ENCODE measurements at places on chromosomes 11 and 22.

DNA sequence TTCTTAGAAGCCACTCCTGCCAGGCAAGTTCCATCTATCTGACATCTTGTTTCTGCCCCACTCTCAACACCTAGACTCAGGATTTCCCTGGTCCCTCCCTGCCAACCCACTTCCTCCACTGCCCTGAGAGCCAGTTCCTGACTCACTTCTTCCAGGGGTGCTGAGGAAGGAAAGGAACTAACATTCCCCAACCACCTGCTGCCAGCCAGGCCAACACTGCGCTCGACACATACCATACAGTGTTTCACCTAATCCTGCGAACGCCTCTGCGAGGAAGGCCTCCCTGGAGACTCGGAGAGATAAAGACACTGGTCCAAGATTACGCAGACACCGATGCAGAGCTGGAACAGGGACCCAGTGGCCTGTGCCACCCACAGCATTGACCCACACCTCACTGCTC, 40.2 kb downstream of the MICAL3 start:
- no peak for DNase-seq

- DNase-seq: no peak
Measured at GRCh38 chr11:118522571-118523072, 4.7 kb upstream of the TTC36 start.

- DNase-seq: no peak
Measured at GRCh38 chr11:94494126-94494680, 419 bp downstream of the ANKRD49 start.

- no peak for DNase-seq
Measured at GRCh38 chr11:125375146-125375545, 120.9 kb downstream of the FEZ1 start.

GRCh38 chr11:34068111-34068510, 16.6 kb downstream of the CAPRIN1 start:
- DNase-seq: no peak

DNA sequence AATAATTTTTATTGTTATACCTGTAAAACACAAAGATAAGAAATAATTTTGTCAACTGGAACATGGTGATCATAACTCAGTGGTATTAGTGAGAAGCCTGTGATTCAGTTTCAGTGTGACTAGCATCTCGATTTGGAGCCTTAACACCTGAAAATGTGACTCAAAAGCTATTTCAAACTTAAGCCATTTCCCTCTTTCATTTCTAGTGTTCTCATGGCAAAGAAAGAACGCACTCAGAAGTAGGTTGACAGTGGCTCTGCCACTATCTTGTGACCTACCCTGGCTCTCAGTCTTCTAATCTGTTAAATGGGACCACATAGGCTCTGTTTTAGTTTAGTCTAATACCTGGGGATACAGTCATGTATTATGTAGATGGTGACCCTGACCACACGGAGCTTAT, 62.7 kb downstream of the ISX start:
- no peak for DNase-seq

DNA sequence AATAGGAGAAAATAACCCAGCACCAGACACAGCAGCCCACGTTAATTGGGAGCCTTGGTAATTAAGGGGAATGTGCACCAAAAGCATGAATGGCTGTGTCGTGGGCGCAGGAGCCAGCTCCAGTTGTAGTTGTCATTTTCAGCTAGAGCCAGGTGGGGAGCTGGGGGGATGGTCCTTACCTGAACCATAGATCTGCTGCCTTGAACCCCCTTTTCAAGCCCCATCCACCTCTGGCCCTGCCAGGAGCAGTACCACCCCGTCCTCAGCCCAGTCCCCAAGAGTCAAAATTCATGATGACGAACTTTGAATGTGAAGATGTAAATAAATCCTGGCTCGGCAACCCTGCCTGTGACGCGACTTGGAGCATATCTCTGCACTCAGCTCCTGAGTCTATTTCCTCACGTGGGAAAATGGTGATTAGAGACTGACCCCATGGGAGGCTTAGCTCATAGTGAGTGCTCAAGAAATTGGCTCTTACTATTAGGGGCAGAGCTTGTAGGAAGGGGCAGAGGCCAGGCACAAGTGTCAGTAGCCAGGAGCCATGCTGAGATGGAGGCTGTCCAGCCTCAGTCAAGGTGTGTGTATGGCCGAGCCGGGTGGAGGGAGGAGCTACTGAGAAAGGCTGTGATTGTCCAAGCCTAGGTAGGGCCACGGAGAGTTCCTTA, 794 bp upstream of the FXYD6 start:
- no peak for DNase-seq

GRCh38 chr22:21933910-21934309, 18.7 kb downstream of the PPM1F start:
- no peak for DNase-seq

DNA sequence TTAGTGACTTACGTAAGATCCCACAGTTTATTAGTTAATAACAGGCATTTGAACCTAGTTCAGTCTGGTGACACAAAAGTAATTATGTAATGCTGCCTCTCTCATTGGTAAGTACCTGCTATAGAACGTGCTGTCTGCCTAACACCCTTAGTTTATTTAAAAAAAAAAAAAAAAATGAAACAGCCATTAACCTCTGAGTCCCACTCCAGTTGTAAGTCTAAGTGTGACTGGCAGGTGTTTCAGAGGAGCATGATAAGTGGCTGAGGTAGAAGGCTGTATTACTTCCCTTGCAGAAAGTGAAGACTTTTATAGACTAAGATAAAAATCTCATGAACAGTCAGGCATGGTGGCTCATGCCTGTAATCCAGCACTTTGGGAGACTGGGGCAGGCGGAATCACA, 140.5 kb downstream of the TRIM44 start:
- DNase-seq: no peak

DNA sequence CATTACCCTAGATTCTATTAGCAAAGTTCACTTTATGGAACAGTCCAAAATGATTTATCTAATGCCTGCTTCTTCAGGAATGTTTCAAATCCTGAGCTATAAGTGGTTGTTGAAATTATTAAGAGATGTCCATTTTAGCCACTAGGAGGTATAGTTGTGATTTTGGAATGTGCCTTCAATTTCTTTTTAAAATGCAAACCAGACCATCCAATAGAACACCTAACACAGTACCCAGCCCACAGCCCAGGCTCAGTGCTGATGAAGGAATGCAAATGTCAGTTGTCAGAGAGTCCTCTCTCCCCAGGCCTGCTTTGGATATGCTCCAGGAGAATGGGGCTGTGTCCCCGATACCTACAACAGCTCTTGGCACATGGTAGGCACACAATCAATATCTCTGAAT, 85.8 kb upstream of the E2F8 start:
- DNase-seq: no peak

- DNase-seq: no peak
Measured at GRCh38 chr22:22536916-22537315, 16.8 kb upstream of the ZNF280A start.

DNA sequence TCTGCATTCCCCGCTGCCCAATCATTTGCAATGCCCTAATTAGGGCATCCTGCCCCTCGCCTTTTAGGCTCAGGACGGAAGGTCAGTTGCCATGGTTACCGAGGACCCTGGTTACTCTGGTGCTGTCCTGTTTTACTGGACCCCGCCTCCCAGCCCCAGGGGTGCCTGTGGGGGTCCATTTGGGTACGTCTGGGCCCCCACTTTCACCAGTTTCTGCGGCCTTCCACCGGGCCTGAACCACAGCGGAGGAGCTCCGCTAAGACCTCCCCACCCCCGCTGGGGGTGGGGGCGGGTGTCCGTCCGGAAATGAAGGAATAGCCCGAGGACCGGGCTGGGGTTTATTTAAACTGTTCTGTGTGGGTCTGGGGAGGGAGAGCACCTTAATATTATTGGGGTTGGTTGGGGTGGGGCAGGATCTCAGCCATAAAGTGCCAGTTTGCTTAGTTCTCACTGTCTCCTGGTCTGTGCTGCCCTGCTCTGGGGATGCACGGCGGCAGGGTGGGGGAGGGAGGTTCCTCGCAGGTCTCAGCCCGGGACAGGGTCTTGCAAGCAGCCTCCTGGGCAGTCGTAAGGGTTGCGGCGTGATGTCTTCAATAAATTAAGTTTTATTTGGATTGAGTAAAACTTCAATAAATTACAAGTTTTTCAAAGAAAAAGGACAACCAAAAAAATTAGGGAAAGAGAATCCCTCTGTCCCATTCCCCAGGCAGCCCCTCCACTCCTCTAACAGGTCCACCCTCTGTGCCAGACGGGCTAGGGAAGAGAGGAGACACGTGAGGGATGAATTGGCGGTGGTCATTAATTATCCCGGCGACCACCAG, 5.3 kb downstream of the PHOX2A start:
- DNase-seq: no peak

GRCh38 chr11:100709233-100709957, 22.3 kb downstream of the ARHGAP42 start:
- no peak for DNase-seq

DNA sequence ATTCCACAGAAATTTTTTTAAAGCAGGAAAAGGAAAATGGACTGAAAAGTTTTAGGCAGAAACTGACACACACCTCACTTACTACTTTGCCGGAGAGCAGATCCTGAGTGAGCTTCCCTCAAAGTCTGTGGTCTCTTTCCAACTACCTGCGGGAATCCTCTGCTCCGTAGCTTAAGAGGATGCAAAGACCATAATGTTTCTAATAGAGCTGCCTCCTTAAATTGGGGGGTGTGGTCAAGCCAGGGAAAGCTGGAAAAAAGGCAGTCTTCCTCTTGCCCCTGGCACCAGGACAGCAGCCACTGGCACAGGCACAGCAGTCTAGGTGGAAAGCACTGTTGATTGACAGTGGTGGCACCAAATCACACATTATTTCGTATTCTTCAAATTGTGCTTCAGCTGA, at the start of gene ETS1:
Gene ETS1, minus strand, starts transcription at position 144 of the 400 bp plus-strand sequence. CDS start 14,428 bp downstream, outside the sequence.
- DNase-seq: no peak

DNA sequence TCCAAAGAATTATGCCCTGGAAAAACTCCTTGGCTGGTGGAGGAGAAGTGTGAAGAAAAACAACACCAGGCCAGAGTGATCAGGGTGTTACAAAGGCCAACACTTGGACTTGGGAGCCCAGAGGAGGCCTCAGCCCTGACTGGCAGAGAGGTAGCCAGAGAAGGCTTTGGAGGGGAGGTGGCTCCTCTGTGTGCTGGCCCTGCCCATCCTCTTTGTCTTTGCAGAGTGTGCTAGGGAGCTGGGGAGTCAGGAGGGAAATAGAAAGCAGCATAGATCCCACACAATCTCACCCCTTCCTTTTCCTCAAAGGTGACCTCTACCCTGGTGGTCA, 12.0 kb upstream of the P2RY6 start:
- DNase-seq: no peak

GRCh38 chr22:24474649-24475255, 20.4 kb upstream of the UPB1 start:
- DNase-seq: no peak

- DNase-seq: no peak
Measured at GRCh38 chr11:79321263-79321662, 119.6 kb downstream of the TENM4 start.

GRCh38 chr22:46008291-46008690, 31.3 kb upstream of the WNT7B start:
- no peak for DNase-seq

GRCh38 chr11:102172127-102172848, 62.0 kb downstream of the YAP1 start:
- no peak for DNase-seq

DNA sequence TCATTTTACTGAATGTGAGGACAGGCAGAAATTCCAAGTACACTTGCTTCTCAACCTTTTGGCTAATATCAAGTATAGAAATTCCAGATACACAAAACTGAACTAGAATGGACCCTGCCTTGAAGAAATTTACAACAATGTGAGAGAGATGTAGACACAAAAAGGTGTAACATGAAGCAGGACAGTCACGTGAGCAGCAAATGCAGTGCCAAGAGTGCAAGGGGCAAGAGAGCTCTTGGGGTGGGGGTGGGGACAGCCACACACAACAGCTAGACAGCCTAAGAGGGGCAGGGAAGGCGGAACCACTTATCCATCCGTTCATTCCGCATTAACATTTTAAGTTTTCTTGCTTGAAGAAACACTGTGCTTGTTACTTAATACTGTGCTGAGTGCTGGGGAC, 28.9 kb downstream of the PLEKHA7 start:
- no peak for DNase-seq

- no peak for DNase-seq
Measured at GRCh38 chr22:47196166-47196849, 433.9 kb downstream of the TBC1D22A start.

- no peak for DNase-seq
Measured at GRCh38 chr11:111566324-111566723, 25.8 kb downstream of the LAYN start.

DNA sequence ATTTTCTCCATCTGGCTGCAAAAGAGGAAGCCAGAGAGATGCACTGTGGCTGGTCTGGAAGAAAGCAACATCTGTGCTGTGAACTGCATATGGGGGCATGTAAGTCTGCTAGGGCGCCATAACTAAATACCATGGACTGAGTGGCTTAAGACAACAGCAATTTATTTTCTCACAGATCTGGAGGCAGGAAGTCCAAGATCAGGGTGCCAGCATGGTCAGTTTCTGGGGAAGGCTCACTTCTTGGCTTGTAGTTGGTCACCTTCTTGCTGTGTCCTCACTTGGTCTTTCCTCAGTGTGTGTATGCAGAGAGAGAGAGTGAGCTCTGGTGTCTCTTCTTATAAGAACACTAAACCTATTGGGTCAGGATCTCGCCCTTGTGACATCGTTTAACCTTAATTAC, 34.9 kb upstream of the POLD3 start:
- DNase-seq: no peak

- no peak for DNase-seq
Measured at GRCh38 chr11:17781221-17781620, 46.6 kb downstream of the KCNC1 start.

GRCh38 chr11:12189543-12190235, 79.3 kb downstream of the MICAL2 start:
- DNase-seq: no peak

DNA sequence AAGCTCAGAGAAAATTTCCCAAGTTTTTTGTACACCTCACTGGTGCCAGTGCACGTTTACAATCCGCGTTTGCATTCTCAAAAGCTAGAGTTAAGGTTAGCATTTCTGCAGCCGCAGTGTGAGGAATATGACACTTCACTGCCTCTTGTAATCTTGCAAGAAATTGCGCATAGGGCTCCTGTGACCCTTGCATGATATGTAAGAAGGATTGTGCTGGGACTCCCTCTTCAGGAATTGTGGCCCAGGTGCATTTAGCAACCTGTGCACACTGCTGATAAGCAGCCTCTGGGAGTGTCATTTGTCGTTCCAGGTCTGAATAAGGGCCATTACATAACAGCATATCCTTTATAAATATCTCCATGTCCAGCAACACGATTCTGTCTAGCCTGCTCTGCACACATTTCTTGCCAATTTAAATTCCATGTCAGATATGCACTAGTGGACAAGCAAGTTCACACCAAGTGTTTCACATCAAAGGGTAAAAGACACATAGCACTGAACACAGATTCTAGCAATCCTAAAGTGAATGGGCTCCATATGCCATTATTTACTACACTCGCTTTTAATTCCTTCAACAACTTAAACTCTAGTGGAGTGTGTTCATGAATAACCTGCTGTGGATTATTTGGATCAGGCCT, 69.2 kb upstream of the INCENP start:
- no peak for DNase-seq

- no peak for DNase-seq
Measured at GRCh38 chr11:121592708-121593107, 139.9 kb upstream of the SORL1-AS1 start.

GRCh38 chr22:25482091-25482760, 82.2 kb upstream of the GRK3 start:
- no peak for DNase-seq
